Glomerular endothelial cell (primary cell): ENCODE measurements at places on chromosomes 16 and 17. TPM values are rescaled to one million over a fixed set of nuclear protein-coding genes. Genes with fewer than 3 reads are reported as not detected.

- no peak for DNase-seq
Observed at GRCh38 chr17:511833-512251, 159.2 kb upstream of the RPH3AL start.

GRCh38 chr17:41717408-41718286 is 5.5 kb downstream of the GAST start:
- no peak for DNase-seq

GRCh38 chr16:50509521-50510341 is 38.5 kb upstream of the NKD1 start:
- no peak for DNase-seq

DNA sequence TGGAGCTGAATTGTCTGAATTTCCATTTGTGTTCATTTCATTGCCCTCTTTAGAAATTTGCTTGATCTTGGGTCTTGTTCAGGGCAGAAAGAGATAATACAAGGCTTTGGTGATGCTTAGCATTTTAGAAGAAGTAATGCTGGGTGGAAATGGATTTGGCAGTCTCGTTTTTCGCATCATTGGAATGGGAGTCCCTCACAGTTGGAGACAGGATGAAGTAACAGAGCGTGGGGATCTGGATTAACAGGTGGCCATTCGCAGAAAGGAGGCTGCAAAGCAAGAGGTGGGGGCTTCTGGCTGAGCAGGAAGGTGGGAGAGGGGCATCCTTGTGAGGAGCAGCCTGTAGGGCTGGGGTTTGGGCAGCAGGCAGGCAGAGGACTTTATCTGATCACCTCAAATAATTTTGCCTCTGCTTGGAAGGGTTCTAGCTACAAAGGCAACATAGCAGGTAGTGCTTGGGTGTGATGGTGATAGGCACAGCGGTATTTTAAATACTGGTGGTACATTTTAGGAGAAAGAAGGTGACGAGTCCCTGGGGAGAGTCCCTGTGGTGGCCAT is 17.0 kb downstream of the KSR1 start:
- no peak for DNase-seq

Gene HEATR9
- total RNA-seq, result not detected in 2 replicates
